ENCODE measurements at places on chromosomes 1 and 21. TPM values are rescaled to one million over a fixed set of nuclear protein-coding genes. Genes with fewer than 3 reads are reported as not detected.

MYOG gene
- not detected for total RNA-seq

KRTAP19-3 gene
- not detected for total RNA-seq

ORC1 gene
- 3.4 TPM for total RNA-seq

DLGAP3 gene
- under 0.01 TPM for total RNA-seq

ERICH3 gene
- not detected for total RNA-seq

H6PD gene
- total RNA-seq: 50.7 TPM

CCDC27 gene
- not detected for total RNA-seq

TDRD5 gene
- total RNA-seq: under 0.01 TPM

ADAMTS1 gene
- 170 TPM for total RNA-seq

FAM72B gene
- total RNA-seq: 2.4 TPM

CEP350 gene
- 78.2 TPM for total RNA-seq

ADIPOR1 gene
- 86.6 TPM for total RNA-seq

PAQR6 gene
- 0.22 TPM for total RNA-seq

CFHR4 gene
- total RNA-seq: not detected

HES3 gene
- not detected for total RNA-seq

OR2T2 gene
- not detected for total RNA-seq

PAPPA2 gene
- 9.4 TPM for total RNA-seq

GORAB gene
- total RNA-seq: 19.7 TPM

SCAMP3 gene
- 43.9 TPM for total RNA-seq

FCAMR gene
- total RNA-seq: not detected

REG4 gene
- total RNA-seq: not detected

KRTAP26-1 gene
- not detected for total RNA-seq

ATP13A2 gene
- 17.6 TPM for total RNA-seq

SLAMF9 gene
- total RNA-seq: not detected

Measured in uterine smooth muscle cell (primary cell).